ENCODE measurements at places on chromosomes 7 and 10.

DNA sequence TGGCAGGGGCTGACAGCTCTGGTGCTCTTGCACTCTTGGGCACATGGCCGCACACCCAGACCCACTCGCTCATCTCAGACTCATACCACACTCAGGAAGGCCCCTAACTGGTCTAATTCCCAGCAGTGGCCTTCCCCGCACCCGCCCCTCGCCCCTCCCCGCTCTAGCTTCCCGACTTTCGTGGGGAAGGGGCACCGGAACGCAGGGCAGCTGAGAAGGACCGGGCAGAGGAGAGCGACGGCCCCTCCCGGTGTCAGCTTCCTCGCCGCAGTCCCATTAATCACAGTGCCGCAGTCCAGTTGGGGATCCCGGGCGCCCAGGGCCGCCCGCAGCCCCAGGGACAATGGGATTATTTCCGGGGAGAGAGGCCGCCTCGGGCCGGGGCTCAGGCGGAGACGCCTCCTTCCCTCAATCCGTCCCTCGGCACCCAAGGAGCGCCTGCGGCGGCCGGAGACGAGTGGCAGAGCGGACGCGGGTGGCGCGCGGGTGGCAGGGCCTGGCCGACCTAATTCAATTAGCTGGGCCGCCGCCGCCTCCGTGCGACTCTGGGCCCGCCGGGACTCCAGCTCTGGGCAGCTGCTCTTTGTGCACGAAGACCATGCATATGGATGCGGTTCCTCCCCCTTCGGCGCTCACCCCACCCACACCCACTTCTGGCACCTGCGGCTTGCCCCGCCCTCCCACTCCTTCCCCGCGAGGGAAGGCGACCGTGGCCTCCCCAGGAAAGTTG is 7.8 kb upstream of the TLX1 start:
- DNase-seq = no peak

GRCh38 chr7:33420311-33420940 is 291.1 kb downstream of the BBS9 start:
- no peak for DNase-seq

DNA sequence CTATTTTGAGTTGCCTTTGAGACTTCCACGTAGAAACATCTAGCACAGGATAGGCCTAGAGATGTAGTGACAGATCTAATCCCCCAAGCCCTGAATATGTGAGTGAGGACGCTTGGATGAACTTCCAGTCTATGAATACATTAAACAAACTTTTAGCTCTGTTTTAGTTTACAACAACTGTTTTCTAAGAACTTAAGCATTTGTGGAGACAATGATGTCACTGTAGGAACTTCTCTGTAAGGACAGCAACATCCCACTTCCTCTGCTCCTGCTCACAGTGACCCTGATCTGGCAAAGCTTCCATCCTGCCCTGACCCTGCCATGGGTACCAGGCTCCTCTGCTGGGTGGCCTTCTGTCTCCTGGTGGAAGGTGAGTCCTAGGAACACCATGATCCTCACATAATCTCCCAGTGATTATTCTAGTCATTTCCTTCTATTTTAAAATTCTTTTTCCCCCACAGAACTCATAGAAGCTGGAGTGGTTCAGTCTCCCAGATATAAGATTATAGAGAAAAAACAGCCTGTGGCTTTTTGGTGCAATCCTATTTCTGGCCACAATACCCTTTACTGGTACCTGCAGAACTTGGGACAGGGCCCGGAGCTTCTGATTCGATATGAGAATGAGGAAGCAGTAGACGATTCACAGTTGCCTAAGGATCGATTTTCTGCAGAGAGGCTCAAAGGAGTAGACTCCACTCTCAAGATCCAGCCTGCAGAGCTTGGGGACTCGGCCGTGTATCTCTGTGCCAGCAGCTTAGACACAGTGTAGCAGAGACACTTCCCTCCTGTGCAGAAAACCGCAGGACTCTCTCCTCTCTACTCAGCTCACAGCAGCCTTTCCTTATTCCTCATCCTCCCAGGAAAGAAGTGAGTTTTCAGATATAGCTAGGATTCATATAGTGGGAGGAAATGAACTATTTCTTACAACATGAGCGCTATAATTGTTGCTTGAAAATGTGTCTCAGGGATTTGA is 194.4 kb upstream of the PRSS1 start:
- DNase-seq = no peak

GRCh38 chr7:26170663-26171062 is 18.7 kb downstream of the NFE2L3 start:
- DNase-seq = no peak

GRCh38 chr7:93856323-93856722 is 34.2 kb downstream of the TFPI2 start:
- no peak for DNase-seq

DNA sequence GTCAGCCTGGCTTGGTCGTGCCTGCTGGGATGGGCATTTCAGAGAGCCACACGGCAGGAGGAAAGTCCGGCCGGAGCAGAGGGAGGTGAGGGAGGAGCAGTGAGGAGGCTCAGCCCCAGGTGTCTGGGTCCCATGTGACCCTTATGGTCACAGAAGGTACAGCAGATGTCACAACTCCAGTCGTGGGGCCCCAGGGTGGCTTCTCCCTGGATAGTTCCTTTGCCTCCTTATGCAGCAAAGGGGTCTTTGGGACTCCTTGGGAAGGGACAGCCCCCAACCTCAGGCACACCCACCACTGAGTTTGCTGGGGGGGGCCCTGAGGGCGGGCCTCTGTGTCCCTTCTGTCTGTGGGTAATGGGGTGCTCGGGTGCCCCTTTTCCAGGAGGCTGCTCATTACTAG is 19.6 kb upstream of the PRKAG2 start:
- DNase-seq = no peak

DNA sequence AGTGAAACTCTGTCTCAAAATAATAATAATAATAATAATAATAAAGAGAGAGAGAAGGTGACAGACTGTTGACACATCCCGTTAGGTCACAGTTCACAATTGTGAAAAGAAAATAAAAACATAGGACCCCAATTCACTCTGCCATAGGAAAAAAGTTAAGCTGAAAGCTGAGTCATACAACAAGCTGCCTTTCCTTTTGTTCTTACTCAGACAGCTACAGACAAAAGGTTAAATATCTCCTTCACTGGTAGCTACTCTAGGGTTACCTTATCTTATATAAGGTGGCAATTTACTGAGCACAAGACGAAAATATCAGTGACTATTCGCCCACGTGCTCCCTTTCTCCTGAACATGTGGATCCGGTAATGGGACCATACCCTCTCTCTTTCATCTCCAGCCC is 17.5 kb downstream of the TUBAL3 start:
- no peak for DNase-seq

- DNase-seq = no peak
Observed at GRCh38 chr7:25353732-25354131, 125.4 kb upstream of the NPVF start.

- DNase-seq = no peak
Observed at GRCh38 chr10:62043421-62044021, 142.0 kb downstream of the ARID5B start.

- DNase-seq = no peak
Observed at GRCh38 chr7:120014925-120015465, 258.0 kb upstream of the KCND2 start.

DNA sequence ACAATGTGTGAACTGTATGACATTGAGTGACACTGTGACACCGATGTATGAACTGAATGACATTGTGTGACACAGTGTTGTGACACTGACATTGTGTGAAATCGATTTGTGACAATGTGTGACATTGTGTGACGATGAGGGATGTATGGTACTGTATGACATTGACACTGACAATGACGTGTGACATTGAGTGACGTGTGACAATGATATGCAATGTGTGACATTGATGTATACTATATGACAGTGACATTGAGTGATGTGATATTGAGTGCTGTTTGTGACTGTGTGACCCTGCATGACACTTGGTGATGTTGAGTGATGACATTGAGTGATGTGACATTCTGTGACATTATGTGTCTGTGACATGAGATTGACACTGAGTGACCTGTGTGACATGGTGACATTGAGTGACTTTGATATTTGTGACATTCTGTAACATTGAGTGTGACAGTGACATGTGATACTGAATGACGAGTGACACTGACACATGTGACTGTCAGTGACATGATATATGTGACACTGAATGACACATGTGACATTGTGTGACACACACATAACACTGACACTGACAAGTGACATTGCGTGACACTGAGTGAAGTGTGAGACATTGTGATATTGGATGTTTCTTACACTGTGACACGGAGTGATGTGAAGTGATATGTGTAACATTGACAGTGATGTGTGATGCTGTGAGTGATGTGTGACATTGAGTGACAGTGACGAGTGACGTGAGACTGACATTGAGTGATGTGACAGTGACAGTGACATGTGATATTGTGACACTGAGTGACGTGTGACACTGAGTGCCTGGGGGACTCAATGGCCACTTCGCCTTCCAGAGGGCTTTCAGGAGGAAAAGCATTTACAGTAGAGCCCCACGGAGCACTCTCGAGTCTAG is 167.5 kb downstream of the PRKAG2 start:
- no peak for DNase-seq

DNA sequence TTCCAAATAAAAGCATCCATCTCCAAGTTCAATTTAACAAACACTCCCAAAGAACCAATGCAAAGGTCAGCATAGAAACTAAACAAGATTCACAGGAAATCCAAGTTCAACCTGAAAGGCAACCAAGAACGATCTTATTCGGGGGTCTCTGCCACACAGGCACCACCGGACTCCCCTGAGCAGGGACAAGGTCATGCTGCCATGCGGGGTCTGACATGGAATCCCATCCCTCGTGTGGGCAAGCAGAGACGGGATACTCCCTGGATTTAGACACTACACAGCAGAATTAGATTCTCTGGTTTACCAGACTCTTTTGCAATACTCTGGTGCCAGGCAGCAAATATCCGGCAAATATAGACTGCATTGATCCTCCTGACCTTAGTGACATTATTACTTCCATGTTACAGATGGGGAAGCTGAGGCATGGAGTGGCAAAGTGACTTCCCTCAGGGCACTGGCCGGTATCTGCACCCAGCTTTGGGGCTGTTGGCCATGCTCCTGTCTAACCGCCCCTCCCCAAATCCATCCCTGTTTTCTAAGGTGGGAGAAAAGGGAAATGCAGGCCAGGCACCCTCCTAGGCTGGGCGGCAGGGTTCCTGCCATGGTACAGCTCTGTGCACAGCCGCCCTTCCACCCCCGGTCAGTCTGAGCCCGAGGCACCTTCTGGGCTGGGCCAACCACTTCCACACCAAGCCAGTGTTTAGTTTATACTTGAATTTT is 111.8 kb downstream of the VIPR2 start:
- DNase-seq = no peak

GRCh38 chr7:96903906-96904305 is 101.4 kb upstream of the DLX6 start:
- DNase-seq = no peak

GRCh38 chr7:132551886-132552285 is 24.4 kb downstream of the PLXNA4 start:
- DNase-seq = no peak

GRCh38 chr10:35452171-35452570 is 115.9 kb downstream of the CCNY start:
- no peak for DNase-seq

Measured in NT2/D1 (cell line).